GM23338 (cell line): ENCODE measurements at places on chromosomes 1 and 21. TPM values are rescaled to one million over a fixed set of nuclear protein-coding genes. Genes with fewer than 3 reads are reported as not detected.

Gene LORICRIN
- total RNA-seq: not detected in 2 replicates

DNA sequence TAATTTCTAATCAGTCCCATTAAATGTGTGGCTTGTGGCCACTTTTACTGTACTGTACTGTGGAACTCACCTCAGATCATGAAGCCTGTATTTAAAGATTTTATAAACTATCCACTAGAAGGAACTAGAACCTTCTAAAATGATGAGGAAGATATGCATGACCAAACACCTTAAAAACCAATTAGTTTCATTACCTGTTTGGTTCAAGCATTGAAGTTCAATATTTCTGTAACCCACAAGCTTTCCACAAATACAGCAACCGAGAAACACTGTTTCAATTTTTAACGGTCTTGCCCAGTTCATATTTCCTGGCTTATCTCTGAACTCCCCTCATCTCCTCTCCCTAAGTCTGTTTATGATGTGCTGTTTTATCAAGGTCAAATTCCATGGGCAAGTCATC lies 264.3 kb upstream of the PLD5 start:
- H3K27me3 ChIP-seq: no peaks in the 10 kb centered on the region
- no peak overlapping the region for H3K4me3 ChIP-seq
- no peaks in the 10 kb centered on the region for H3K4me1 ChIP-seq
- DNase-seq: no peak

- H3K4me1 ChIP-seq: no peaks in the 10 kb centered on the region
- H3K27ac ChIP-seq: no peak overlapping the region
- no peak overlapping the region for H3K4me3 ChIP-seq
- no peak for DNase-seq
These were observed 28.9 kb downstream of the S100A6 start for GRCh38 chr1:153506831-153507413.

Gene IL22RA1
- total RNA-seq: 0.28 TPM in 1 of 2 replicates, not detected in the other

DNA sequence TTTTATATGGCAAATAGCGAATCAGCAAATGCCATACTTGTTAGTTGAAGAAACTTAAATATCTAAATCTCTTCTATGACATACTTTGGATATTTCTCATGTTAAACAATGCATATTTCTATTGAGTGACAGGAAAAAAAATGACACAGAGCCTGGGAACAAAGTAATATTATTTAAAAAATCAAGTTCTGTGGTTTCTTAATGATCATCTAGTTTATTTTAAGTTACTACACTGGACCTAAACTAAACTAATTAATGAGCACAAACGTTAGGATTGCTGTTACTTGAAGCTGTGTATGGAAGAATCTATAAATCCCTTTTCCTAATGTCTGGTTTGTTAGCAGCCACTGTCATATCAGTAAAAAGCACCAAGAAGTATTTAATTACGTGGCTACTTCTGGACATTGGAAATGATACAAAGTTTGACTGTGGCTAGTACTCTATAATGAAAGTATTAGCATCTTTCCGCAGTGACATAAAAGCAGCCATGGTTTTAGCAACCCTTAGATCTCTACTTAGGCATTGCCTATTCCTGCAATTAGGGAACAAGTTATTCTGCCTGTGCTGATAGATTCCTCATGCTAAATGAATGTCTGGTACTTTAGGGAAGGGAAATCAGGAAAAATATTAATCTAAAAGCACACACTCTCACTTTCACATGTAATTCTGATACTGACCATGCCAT lies 981.7 kb upstream of the B3GALT2 start:
- no peak for DNase-seq
- no peaks in the 10 kb centered on the region for H3K4me1 ChIP-seq
- no peak overlapping the region for H3K27ac ChIP-seq
- no peak overlapping the region for H3K4me3 ChIP-seq
- no peaks in the 10 kb centered on the region for H3K27me3 ChIP-seq
